NAMALWA (cell line): ENCODE measurements at places on chromosomes 16 and 17.

DNA sequence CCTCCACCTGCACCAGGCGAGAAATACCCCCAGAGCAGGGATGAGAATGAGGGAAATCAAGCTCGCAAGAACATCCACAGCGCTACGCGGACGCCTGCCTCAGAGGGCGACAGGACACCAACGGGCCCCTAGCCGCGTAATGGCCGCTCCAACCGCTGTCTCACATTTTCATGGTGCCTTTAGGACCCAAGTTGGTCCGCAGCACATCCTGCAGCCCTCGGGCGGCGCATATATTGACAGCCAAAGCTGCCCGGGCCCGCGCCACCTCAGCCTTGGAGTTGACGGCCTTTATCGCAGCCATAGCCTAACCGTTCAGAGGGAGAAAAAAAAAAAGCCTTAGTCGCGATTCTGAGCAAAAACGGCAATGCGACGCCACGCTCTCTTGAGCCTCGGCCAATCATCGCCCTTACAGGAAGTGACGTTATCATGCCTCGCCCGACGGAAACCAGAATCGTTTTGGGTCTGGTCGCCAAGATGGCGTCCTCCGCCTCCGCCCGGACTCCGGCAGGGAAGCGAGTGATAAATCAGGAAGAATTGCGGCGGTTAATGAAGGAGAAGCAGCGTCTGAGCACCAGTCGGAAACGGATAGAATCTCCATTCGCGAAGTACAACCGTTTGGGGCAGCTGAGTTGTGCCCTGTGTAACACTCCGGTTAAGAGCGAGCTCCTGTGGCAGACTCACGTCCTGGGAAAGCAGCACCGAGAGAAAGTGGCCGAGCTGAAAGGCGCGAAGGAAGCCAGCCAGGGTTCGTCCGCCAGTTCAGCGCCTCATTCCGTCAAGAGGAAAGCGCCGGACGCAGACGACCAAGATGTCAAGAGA, at the start of the genes CCT6B and ZNF830:
CCT6B (minus strand) TSS at position 368 of the 819 bp plus-strand sequence; CDS start at position 301, 67 bp downstream.
ZNF830 (plus strand) TSS at position 448 of the 819 bp plus-strand sequence; CDS start at position 475, 27 bp downstream.
- DNase-seq = peak; percentile 97

DNA sequence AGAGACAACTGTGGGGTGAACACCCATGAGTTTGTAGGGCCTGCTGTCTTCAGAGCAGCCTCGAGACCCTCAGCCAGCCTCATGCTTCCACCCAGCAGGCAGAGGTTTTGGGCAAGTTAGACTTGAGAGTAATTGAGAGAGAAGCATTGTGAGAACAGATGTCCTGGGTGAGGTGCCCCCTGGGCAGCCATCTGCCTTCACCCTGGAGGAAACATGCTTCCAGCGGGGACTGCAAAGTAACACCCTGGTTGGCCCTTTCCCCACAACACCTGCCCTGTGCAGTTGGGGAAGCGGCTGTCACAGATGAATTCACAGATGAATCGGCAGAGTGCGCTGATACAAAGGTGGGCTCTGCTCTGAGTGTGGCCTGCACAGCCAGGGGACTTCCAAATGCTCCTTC, 23.4 kb downstream of the ATPAF2 start:
- DNase-seq = no peak

DNA sequence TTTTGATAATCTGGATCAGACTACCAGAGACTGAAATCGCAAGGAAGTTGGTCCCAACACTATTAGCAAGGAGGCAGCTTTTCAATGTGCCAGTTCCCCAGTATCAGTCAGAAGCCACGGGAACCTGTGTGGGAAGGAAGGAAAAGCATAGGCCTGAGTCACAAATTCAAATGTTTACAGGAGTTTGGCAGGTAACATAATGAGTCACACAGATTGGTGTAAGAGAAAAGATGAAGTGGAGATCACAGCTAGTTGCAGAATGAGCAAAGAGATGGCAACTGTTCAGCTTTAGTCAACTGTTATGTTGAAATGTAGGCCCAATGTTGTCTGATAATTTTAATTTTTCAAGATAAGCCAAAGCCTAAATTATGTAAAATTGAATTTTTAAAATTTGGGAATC, 28.1 kb upstream of the ITGA2B start:
- DNase-seq = no peak

DNA sequence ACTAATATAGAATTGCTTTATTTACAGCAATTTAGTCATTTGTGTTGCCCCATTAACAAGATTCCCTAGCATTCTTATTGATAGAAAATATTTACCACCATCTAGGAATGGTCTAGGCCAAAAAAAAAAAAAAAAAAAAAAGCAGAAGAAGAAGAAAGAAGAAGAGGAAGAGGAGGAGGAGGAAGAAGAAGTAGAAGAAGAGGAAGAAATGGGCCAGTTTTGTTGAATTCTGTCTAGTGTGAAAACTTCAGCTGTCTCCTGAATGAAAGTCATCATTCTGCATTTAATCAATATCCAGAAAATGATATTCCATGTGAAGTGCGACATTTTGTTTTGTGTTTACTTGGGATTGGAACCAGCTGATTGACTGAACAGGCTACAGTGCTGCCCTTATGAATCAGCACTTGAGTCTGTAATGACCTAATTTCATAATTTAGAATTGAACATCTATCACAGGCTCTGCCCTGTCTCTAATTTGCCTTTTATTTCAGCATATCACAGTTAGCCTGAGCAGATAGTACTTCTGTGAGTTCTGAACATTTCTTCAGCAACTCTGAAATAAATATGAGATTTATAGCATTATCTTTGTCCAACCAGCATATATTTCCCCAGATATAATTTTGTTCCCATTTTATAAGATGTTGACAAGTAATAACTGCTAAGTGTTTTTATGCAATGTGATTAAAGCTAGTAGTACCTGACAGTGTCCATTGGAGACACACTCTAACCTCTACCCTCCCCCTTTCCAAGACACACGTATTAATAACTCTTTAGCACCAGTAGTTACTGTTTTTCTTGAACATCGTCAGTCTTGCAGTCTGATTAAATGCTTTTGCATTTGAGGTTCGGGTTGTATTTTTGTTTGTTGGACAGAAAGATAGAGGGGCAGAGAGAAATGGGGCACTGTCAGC, 5.9 kb downstream of the ANKFN1 start:
- DNase-seq = no peak

- no peak for DNase-seq
Observed at GRCh38 chr16:10629592-10629963, 49.2 kb upstream of the EMP2 start.

- DNase-seq = no peak
Observed at GRCh38 chr17:40366076-40366860, 1.7 kb upstream of the GJD3 start.

- no peak for DNase-seq
Observed at GRCh38 chr16:89307421-89307805, 89.9 kb downstream of the ZNF778 start.

GRCh38 chr17:30228011-30228410, 7.5 kb downstream of the SLC6A4 start:
- no peak for DNase-seq

DNA sequence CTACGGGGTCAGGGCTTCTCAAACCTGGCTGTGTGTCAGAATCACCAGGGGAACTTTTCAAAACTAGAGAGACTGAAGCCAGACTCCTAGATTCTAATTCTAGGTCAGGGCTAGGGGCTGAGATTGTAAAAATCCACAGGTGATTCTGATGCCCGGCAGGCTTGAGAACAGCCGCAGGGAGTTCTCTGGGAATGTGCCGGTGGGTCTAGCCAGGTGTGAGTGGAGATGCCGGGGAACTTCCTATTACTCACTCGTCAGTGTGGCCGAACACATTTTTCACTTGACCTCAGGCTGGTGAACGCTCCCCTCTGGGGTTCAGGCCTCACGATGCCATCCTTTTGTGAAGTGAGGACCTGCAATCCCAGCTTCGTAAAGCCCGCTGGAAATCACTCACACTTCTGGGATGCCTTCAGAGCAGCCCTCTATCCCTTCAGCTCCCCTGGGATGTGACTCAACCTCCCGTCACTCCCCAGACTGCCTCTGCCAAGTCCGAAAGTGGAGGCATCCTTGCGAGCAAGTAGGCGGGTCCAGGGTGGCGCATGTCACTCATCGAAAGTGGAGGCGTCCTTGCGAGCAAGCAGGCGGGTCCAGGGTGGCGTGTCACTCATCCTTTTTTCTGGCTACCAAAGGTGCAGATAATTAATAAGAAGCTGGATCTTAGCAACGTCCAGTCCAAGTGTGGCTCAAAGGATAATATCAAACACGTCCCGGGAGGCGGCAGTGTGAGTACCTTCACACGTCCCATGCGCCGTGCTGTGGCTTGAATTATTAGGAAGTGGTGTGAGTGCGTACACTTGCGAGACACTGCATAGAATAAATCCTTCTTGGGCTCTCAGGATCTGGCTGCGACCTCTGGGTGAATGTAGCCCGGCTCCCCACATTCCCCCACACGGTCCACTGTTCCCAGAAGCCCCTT, 10.9 kb downstream of the STH start:
- no peak for DNase-seq
